ENCODE measurements at places on chromosomes 1 and 21.

DNA sequence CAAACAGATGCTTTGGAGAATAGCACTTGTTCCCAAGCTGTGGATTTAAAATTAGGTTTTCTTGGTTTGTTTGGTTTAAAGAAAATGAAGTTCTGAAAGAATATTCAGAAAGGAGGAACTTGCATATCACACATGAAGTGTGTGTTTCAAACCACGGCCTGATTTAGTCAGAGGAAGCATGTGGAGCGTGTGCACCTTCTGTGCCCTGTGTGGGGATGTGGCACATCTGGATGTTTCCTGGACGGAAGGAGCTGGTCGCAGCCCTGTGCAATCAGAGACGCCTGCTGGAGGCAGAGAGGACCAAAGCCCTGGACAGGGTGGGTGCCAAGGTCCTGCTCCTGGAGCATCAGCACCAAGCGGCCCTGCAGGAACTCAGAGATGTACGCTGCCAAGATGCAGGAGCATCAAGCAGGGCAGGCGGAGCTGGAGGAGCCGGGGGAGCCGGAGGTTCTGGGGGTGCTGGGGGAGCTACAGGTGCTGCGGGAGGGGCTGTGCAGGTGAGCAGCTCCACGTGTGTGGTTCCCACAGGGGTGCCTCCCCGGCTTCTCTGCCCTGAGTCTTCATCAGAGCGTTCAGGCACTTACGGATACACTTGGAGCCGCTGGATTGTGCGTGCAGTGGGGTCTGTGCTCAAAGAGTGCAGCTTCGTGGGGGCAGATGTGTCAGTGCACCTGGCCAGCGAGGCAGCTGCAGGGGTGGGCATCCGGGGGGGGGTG, 45.7 kb downstream of the PCNT start:
- DNase-seq = no peak

DNA sequence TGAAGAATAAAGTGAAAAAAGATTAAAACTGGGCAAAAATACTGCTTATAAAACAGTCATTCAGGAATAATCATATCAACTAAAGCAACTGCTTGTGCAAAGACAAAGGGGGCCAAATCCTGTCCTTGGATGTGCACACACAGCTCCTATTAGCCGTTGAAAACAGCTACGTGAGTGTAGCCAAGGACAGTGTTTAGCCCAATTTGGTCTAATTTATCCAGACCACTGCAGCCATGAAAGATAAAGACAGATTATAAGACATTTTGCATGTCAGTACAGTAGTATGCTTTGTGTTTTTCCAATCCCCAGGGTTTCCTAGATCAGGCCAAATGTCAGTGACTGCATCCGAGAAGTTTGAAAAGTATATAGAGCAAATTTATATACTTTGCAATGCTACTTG, 146.3 kb upstream of the PKN2 start:
- no peak for DNase-seq

GRCh38 chr1:100266741-100267140, 725 bp downstream of the RTCA start:
- no peak for DNase-seq

GRCh38 chr1:234427950-234428646, 50.9 kb downstream of the TARBP1 start:
- no peak for DNase-seq

DNA sequence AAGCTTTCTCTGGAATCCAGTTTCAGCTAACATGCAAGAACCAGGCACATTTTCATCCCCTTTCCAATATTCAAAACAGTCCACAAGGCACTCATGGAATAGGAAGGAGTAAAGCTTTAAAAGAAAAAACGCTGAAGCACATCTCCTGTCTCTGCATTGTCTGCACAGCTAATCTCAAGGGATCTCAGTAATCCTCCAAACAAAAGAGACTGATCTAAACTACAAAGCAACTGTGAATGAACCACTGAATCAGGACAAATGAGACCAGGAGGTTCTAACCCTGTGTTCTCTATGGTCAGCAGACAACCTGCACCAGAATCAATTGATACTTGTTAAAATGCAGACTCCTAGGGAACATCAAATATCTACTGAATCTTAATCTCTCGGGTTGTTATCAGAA, 399.0 kb downstream of the HHAT start:
- DNase-seq = no peak

DNA sequence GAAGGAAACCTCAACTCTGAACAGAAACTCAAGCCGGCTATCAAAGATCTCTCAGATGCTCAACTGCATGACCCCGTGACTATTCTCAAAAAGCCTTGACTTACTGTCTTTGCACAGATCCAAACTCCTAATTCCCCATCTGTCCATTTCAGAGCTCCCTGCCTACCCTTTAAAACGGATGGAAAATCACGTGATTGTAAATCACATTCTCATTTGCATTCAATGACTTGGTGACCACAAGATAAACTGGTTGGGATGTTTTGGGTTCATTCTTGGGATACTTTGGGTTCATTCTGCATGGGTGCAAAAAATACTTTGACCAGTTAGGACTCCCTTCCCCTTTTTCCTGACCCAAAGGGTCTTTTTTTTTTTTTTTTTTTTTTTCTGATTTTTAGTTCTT, 41.3 kb upstream of the RUNX1 start:
- no peak for DNase-seq

GRCh38 chr1:79716447-79716846, 709.9 kb upstream of the ADGRL4 start:
- DNase-seq = no peak

GRCh38 chr1:2134266-2134620, 60.3 kb downstream of the FAAP20 start:
- DNase-seq = no peak

DNA sequence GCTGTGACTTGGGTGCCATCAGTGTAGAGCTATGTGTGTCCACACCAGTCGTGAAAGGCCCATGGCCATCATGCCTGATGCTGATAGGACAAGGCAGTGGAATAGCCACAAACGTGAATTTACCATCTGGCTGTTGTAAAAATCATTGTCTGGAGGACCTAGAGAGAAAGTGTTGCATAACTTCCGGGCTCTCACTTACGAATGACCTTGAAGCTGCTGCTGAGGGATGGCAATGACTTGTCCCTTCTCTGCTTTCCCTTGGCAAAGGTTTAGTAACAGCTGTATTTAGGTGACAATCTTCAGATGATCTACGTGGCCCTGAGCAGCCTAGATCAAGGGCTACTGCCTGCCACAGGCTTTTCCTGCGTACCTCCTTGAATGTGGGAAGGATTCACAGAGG, 5.8 kb downstream of the ATP1B1 start:
- no peak for DNase-seq

GRCh38 chr1:93328809-93329760, 16.6 kb upstream of the DR1 start:
- DNase-seq = no peak

GRCh38 chr1:151907363-151908139, 1.8 kb downstream of the THEM4 start:
- DNase-seq = no peak

GRCh38 chr1:212284332-212284743, 872 bp upstream of the PPP2R5A start:
- DNase-seq = no peak
